Panc1 (cell line): ENCODE measurements at places on chromosomes 1 and 21.
A peak's percentile ranks its signal among the peaks of the same experiment; 100 is the strongest.

GRCh38 chr21:39364949-39365348, 16.1 kb upstream of the HMGN1 start:
- H3K4me1 ChIP-seq, result no peaks in the 10 kb centered on the region
- DNase-seq, result no peak
- no peaks in the 10 kb centered on the region for H3K27me3 ChIP-seq
- H3K4me3 ChIP-seq, result no peak overlapping the region
- H3K36me3 ChIP-seq, result no peaks in the 10 kb centered on the region

- no peak overlapping the region for H3K4me3 ChIP-seq
- no peak overlapping the region for H3K27ac ChIP-seq
- no peak for DNase-seq
- H3K36me3 ChIP-seq, result no peaks in the 10 kb centered on the region
- peaks cover 2% of the 10 kb centered on the region; the same call in 1 of the 2 replicates for H3K27me3 ChIP-seq
These were observed 1.5 kb upstream of the ST6GALNAC5 start for GRCh38 chr1:76865696-76866286.

- H3K27ac ChIP-seq, result peak overlapping the region; percentile 96
- H3K36me3 ChIP-seq, result no peaks in the 10 kb centered on the region; the same call in 1 of the 2 replicates
- no peak for DNase-seq
These were observed 4.4 kb upstream of the CAPN2 start for GRCh38 chr1:223708001-223708359.

GRCh38 chr21:43369124-43369523, 57.8 kb downstream of the SIK1 start:
- no peak overlapping the region for H3K27ac ChIP-seq
- H3K4me3 ChIP-seq, result no peak overlapping the region
- DNase-seq, result no peak
- H3K27me3 ChIP-seq, result no peaks in the 10 kb centered on the region
- H3K4me1 ChIP-seq, result no peaks in the 10 kb centered on the region

- peak overlapping the region; percentile 57 for H3K4me3 ChIP-seq
- DNase-seq, result no peak
- H3K27me3 ChIP-seq, result no peaks in the 10 kb centered on the region
- peaks cover 9% of the 10 kb centered on the region; the same call in 1 of the 2 replicates for H3K4me1 ChIP-seq
These were observed 8.9 kb downstream of the VSIG8 start for GRCh38 chr1:159853417-159854115.

DNA sequence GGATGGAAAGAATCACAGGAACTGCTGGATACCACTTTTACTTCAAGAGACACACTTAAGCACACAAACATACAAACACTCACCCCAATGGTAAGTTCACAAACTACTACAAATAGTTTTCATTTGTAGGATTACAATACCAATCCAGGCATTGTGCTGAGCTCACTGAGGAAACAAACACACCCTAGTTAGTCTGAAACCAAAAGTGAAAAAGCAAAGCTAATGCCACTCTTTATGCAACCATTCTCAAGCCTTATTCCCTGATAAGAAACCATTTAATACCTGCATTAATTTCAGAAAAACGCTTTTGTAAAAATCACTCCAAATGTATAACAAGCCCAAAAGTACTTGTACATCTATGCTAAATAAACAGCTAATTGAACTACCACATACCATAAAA, 38.3 kb downstream of the RNF115 start:
- no peaks in the 10 kb centered on the region for H3K36me3 ChIP-seq
- 0 out of 2 replicates have a peak overlapping the region, but pooled peaks have one; percentile 8 for H3K27ac ChIP-seq
- no peak overlapping the region for H3K4me3 ChIP-seq
- no peaks in the 10 kb centered on the region for H3K27me3 ChIP-seq

DNA sequence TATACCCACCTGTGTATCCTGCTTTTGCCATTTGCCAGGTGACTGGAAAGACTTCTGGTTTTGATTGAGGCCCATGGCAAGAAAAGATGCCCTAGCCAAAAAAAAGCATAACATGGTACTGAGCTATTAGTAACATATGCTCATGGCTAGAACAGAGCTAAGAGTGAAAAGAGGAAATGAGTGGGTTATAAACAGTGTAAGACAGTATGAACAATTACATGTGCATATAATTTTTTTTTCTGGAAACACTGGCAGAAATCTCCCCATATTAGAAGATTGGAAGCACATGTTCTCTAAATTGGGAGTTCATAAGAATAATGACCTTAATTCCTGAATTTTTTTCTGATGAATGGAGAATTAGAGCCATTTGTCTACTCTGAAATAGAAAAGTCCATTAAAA, 41.2 kb upstream of the PDC start:
- H3K4me1 ChIP-seq, result no peaks in the 10 kb centered on the region
- H3K27ac ChIP-seq, result no peak overlapping the region
- H3K27me3 ChIP-seq, result no peaks in the 10 kb centered on the region
- no peak for DNase-seq
- no peak overlapping the region for H3K4me3 ChIP-seq

- H3K27me3 ChIP-seq, result no peaks in the 10 kb centered on the region
- peak; percentile 91 for DNase-seq
- H3K4me3 ChIP-seq, result peak overlapping the region; percentile 74
These were observed 31.8 kb upstream of the CFAP126 start for GRCh38 chr1:161399257-161399998.

GRCh38 chr1:149885339-149886120, 13.8 kb upstream of the BOLA1 start:
- peak overlapping the region; percentile 91 for H3K4me3 ChIP-seq
- DNase-seq, result peak; percentile 78
- H3K36me3 ChIP-seq, result no peaks in the 10 kb centered on the region; the same call in 1 of the 2 replicates
- H3K27ac ChIP-seq, result peak overlapping the region; percentile 86
- no peaks in the 10 kb centered on the region for H3K27me3 ChIP-seq

GRCh38 chr1:247324204-247324787, 7.4 kb downstream of the ZNF496 start:
- H3K4me1 ChIP-seq, result no peaks in the 10 kb centered on the region
- no peaks in the 10 kb centered on the region for H3K27me3 ChIP-seq
- no peak for DNase-seq
- no peak overlapping the region for H3K4me3 ChIP-seq

DNA sequence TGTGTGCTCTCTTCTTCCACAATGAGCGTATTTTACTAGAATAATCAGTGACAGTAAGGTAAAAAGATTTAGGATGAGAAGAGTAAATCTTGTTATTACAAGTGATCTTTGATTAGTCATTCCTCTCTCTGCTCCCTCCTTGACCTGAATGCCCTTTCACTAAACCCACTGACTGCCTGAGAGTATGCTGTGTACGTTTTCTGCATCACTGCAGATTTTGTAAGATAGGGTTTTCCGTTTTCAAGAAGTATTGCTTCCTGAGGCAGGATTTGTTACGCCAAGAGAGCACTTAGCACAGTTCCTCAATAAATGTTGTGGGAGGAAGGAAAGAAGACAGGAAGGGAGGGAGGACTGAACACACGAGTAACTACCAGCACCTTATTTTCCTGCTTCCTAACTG, 7.7 kb upstream of the LAMB3 start:
- DNase-seq, result no peak
- H3K27ac ChIP-seq, result no peak overlapping the region
- no peaks in the 10 kb centered on the region for H3K36me3 ChIP-seq
- no peaks in the 10 kb centered on the region for H3K27me3 ChIP-seq
- no peak overlapping the region for H3K4me3 ChIP-seq

GRCh38 chr1:91199988-91200387, 178.2 kb upstream of the ZNF644 start:
- no peak for DNase-seq
- H3K4me3 ChIP-seq, result no peak overlapping the region
- H3K27ac ChIP-seq, result no peak overlapping the region
- no peaks in the 10 kb centered on the region for H3K36me3 ChIP-seq
- H3K4me1 ChIP-seq, result no peaks in the 10 kb centered on the region
- peaks cover 16% of the 10 kb centered on the region; the same call in 1 of the 2 replicates for H3K27me3 ChIP-seq

- H3K4me3 ChIP-seq, result no peak overlapping the region
- no peaks in the 10 kb centered on the region for H3K27me3 ChIP-seq
- H3K4me1 ChIP-seq, result no peaks in the 10 kb centered on the region
- no peak overlapping the region for H3K27ac ChIP-seq
- no peak for DNase-seq
These were observed 593.1 kb downstream of the NUF2 start for GRCh38 chr1:163914785-163915413.

GRCh38 chr1:26994020-26994786, 711 bp downstream of the TRNP1 start:
- H3K4me3 ChIP-seq, result peak overlapping the region; percentile 68
- no peaks in the 10 kb centered on the region; the same call in none of the 2 replicates for H3K36me3 ChIP-seq
- DNase-seq, result no peak
- H3K27ac ChIP-seq, result peak overlapping the region; percentile 78; the same call in 1 of the 2 replicates
- H3K4me1 ChIP-seq, result peaks cover 52% of the 10 kb centered on the region

DNA sequence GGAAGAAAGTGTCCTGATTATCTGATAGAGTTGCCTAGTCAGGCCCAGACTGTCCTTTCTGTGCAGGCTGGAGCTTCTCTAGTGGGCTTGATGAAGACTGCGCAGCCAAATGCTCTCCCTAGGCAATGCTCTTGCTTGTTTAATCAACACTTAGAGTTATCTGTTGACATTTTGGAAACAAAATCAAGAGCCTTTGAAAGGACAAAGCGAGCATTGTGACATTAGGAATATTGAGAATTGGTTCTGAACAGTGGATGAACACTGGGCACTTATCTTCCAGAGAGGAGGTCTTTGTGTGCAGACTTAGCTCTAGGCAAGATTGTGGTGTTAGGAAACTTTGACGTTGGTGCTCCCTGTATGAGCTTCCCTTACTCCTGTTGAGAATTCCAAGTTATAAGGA, 94.5 kb downstream of the DNTTIP2 start:
- H3K4me1 ChIP-seq, result no peaks in the 10 kb centered on the region
- DNase-seq, result no peak
- H3K4me3 ChIP-seq, result no peak overlapping the region
- no peaks in the 10 kb centered on the region for H3K27me3 ChIP-seq
- no peaks in the 10 kb centered on the region for H3K36me3 ChIP-seq
- no peak overlapping the region for H3K27ac ChIP-seq

GRCh38 chr1:206021626-206022365, 1.9 kb downstream of the CTSE start:
- peaks cover 3% of the 10 kb centered on the region for H3K27me3 ChIP-seq
- no peak overlapping the region for H3K4me3 ChIP-seq
- no peaks in the 10 kb centered on the region for H3K36me3 ChIP-seq
- no peaks in the 10 kb centered on the region for H3K4me1 ChIP-seq
- DNase-seq, result no peak

DNA sequence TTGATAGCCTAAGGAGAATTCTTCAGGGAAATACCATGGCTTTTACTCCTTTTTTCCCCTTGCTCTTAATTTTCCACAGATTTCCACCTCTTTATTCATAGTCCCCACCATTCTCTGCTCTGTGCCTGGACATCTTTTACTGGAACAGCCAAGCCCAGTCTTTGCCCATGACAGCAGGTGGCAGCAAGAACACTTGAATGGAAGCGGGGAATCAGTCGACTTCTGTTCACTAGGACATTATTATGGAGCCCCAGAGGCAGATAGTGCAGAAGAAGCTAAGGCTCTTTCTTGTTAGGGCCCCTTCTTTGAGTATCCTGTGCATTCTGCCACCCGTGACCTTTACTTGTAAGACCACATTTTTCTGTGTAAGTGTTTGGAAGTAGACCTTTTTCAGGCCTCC, 6.3 kb downstream of the OR14I1 start:
- no peak for DNase-seq
- H3K27me3 ChIP-seq, result no peaks in the 10 kb centered on the region
- no peak overlapping the region for H3K27ac ChIP-seq
- H3K4me1 ChIP-seq, result no peaks in the 10 kb centered on the region
- H3K4me3 ChIP-seq, result no peak overlapping the region
- H3K36me3 ChIP-seq, result no peaks in the 10 kb centered on the region

DNA sequence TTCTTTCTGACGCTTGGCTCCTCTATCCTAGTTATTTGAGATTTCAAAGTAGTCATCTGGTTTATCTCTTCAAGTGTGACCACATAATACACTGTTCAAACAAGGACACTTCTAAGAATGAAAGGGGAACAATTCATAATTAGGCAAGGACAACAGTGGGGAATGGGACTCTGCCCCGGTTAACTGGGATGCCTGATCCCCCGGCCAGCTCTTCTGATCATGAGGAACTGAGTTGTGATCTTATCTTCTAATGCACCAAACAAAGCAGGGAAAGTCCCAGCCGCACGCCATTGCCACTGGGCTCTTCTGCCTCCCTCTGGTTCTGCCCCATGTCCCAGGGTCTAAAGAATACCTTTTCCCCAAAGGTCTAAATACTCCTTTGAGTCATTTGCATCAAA, 158.2 kb upstream of the IRF2BP2 start:
- H3K4me3 ChIP-seq, result no peak overlapping the region
- H3K27me3 ChIP-seq, result no peaks in the 10 kb centered on the region
- H3K27ac ChIP-seq, result peak overlapping the region; percentile 99

GRCh38 chr1:230065161-230065560, 1.9 kb upstream of the GALNT2 start:
- H3K4me3 ChIP-seq, result no peak overlapping the region
- H3K27ac ChIP-seq, result no peak overlapping the region
- H3K4me1 ChIP-seq, result peaks cover 24% of the 10 kb centered on the region
- H3K36me3 ChIP-seq, result no peaks in the 10 kb centered on the region; the same call in 1 of the 2 replicates
- no peak for DNase-seq

DNA sequence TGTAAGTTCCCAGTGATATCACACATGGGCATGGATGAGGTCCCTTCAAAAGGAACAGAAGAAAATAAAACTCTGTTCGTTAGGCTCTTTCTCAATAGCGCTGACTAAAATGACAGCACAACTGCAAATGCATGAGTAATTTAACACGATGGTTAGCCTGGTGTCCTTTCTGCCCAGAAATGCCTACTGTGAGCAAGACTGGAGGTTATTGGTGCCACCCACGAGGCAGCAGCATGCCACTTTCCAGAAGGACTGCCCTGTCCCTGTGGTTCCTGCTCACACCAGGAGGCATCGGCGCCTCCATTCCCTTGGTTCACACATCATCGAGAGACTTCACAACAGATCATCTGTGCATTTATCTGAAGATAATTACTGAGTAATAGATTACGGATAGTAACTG, 26.2 kb downstream of the VPS26C start:
- H3K4me3 ChIP-seq, result no peak overlapping the region
- no peaks in the 10 kb centered on the region; the same call in 1 of the 2 replicates for H3K36me3 ChIP-seq
- no peak for DNase-seq
- no peaks in the 10 kb centered on the region for H3K4me1 ChIP-seq

- H3K27me3 ChIP-seq, result peaks cover 3% of the 10 kb centered on the region
- no peak overlapping the region for H3K4me3 ChIP-seq
- no peaks in the 10 kb centered on the region for H3K4me1 ChIP-seq
- no peaks in the 10 kb centered on the region for H3K36me3 ChIP-seq
- H3K27ac ChIP-seq, result no peak overlapping the region
These were observed 54.0 kb downstream of the KIAA0040 start for GRCh38 chr1:175138579-175138978.

DNA sequence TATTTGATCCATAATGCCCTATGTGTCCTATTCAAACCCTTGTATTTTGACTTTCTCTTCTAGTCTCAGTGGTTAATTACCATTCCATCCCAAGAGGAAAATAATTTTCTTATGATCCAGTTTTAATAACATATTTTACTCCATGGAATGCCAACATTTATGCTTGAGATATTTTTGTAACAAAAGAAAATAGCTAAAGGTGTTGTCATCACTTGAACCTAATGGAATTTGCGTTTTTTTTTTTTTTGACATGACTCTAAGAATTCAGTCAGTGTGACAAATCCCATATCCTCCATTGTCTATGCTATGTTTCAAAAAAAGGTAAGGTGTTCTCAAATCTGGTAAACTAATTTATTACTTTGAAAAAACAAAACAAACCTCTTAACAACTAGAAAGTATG, 324.1 kb upstream of the ADAMTS5 start:
- no peak for DNase-seq
- H3K36me3 ChIP-seq, result no peaks in the 10 kb centered on the region
- H3K27me3 ChIP-seq, result no peaks in the 10 kb centered on the region
